ENCODE measurements at places on chromosomes 13 and 19.
A peak's percentile ranks its signal among the peaks of the same experiment; 100 is the strongest.

- DNase-seq = no peak
Observed at GRCh38 chr13:76754414-76754813, 131.8 kb downstream of the KCTD12 start.

GRCh38 chr19:5436106-5436947 lies 18.9 kb upstream of the ZNRF4 start:
- no peak for DNase-seq

GRCh38 chr19:33177417-33177979 lies 16.6 kb upstream of the LRP3 start:
- DNase-seq = peak; percentile 85

DNA sequence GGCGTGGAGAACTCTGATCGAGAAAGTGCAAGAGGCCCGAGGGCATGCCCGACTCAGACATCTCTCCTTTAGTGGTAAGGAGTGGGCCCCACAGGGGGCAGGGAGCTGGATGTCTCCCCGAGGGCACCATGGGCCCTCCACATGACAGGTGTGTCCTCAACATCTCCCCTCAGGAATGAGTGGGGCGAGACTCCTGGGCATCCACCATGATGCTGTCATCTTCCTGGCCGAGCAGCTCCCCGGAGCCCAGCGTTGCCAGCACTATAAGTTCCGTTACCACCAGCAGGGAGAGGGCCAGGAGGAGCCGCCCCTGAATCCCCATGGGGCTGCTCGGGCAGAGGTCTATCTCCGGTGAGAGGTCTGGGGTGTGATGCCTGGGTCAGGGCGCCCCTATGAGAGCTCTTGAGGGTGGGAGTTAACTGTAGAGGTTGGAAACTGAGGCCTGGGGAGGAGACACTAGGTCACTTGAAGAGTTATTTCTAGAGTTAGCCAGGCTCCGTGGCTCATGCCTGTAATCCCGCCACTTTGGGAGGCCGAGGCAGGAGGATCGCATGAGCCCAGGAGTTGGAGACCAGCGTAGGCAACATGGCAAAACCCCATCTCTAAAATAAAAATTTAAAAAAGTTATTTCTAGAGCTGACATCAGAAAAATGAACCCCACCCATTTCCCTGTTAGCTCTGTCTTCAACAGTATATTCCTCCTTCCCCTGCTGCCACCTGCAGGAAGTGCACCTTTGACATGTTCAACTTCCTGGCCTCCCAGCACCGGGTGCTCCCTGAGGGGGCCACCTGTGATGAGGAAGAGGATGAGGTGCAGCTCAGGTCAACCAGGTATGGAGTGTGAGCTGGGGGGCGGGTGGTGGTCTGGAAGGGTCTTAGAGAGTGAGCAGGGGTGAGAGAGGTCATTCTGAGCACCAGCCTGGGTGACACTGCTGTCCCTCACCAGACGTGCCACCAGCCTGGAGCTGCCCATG lies 5.1 kb downstream of the IGFLR1 start:
- no peak for DNase-seq

GRCh38 chr13:51914137-51914493 lies 52.3 kb downstream of the CCDC70 start:
- no peak for DNase-seq

DNA sequence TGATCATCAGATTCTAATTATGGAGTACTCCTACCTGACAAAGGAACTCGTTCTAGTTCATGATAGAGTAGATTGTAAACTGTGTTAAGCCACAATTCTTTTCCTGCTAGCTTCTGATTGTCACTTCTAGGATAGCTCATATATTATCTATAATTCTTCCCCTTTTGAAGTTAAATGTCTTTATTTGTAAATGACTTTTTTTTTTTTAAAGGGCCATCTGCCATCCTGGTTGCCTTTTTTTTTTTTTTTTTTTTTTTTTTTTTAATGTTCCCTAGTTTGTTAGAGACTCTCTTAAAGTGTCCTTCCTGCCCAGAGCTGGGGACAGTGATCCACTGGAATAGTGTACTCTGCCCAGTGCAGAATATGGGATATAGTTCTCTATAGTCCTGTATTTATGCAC lies 4.3 kb downstream of the CHAMP1 start:
- no peak for DNase-seq

- no peak for DNase-seq
Observed at GRCh38 chr13:80340651-80341100, 250 bp downstream of the SPRY2 start.

DNA sequence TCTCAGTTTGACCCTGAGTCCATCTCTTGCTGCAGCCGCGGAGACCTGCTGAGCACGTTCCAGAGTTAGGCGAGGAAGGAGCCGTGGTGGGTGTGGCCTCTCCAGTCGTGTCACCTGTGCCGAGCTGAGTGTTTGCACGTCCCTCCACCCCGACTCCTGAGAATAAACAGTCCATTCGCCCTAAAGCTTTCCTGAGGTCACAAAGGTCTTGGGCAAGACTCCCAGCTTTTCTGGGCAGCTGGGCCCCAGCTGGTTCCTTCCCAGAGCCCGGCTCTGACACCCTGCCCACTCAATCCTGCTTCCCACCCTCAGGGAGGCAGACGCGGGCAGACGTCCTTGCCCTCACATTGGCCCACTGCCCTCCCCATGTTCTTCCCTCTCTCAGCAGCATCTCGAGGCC lies 142.2 kb downstream of the KCTD15 start:
- no peak for DNase-seq

DNA sequence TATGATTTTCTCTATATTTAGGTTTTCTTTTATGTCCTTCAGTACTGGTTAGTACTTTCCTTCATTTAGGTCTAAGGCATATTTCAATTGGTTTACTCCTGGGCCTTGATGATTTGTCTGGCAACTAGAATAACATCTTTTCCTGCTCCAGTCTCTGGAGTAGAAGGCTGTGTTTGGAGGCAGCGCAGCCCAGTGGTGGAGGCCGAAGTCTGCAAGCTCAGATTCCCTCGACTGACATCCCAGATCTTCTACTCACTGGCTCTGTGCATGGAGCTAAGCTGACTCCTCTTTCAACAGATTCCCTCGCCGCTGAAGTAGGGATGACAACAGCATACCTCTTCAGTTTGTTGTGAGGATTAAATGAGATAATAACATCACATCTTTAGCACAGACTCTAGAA lies 141.0 kb downstream of the RAP2A start:
- DNase-seq = no peak

DNA sequence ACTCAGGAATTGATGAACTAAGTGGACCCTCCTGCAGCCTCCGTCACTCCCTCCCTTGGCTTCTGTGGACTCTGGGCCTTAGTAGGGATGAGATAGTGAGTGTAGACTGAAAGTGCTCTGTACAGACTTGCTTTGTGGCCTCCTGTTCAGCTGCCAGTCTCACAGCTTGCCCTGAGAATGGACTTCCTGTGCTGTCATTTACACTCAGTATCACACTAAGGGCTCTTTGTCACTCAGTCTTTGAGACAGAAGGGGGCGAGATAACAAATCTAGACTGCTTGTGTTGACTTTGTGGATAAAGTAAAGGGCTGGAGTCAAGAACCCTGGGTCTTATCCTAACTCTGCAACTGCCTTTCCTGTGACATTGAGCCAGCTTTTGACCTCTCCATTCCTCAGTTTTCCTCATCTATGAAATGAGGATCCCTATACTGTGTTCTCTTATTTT lies 21.0 kb upstream of the SPRY2 start:
- DNase-seq = no peak

DNA sequence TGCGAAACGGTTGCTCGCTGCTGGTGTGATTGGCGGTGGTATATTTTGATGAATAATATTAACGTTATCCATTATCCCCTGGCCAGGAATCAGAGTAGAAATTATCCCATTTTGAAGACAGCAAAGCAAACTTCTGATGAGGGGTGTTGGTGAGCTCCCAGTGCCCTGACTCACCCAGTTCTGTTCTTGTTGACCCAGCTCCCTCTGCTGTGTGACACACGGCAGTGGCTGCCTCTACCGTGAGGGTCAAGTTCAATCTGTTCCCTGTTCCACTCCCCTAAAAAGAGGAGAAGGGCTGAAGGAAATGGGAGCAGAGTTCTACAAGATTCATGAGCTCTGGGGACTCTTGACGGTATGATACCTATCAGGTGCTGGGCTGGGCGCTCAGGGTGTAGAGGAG lies 2.0 kb downstream of the CAMSAP3 start:
- DNase-seq = no peak

- no peak for DNase-seq
Observed at GRCh38 chr13:66563076-66563475, 667.1 kb downstream of the PCDH9 start.

DNA sequence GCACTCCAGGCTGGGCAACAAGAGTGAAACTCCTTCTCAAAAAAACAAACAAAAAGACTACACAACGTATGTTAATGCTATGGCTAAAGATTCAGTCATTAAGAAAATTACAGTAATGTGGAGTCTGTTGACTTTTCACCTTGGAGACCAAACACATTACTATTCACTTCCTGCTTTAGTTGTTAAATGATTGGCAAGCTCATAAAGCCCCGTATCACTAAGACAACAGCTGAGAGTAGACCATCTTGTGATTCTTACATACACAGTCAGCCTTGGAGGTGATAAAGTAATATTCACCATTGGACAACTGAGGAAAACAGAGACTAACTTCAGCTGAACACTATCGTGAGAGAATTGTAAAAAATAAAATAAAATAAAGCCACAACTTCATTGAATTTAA lies 86.5 kb downstream of the KCTD12 start:
- DNase-seq = no peak

- peak; percentile 14 for DNase-seq
Observed at GRCh38 chr19:53823380-53824120, 564 bp downstream of the NLRP12 start.

DNA sequence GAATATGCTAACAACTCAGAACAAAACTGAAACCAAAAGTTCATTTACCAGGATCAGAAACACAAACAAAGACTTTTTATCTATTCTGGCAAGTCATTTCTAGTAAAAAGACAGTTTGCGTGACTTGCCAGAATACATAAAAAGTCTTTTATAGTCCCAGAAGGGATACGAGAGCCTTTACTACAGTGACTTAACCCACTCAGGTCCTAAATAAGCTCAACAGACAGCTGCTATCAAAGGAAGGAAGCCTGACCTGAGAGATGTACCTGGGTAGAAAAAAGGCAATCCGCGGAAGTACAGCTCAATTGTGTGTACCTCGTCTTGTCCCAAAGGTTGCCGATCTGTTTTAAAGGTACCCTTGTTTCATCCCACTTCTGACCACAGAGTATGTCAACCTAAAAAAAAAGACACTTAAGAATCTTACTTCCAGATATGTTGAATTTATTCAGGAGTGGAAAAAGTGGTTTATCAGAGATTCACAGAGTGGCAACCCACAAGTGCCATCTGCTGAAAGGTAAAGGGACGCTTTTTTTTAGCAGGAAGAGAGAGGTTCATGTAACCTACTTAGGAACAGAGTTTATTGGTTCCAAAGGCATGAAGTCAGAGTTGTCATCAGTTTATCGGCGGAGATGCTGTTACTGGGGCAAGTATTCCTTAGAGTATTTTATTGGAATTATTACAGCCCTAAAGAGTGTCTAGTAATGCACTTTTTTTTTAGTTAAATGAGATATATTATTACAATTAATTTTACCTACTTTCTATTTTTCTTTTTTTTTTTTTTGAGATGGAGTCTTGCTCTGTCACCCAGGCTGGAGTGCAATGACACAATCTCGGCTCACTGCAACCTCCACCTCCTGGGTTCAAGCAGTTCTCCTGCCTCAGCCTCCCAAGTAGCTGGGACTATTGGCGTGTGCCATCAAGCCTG lies 69.7 kb upstream of the C1QTNF9B start:
- no peak for DNase-seq

DNA sequence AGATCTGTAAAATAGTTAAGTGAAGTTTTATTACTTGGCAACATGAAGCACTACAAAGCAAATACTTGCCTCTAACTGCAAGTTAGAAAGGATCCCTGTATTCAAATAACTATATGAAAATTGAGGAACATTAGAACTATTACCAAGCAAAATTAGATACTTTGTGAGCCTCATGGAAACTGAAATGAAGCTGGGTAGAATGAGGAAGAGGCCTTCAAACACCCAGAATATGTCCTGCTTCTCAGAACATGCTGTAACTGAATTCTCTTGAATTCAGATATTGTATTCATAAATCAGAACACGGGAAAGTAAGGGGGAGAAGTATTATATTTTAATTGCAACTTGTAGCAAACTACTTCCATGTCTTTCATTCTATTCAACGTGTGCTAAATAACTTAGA lies 947.9 kb downstream of the PCDH17 start:
- DNase-seq = no peak

- no peak for DNase-seq
Observed at GRCh38 chr19:14809272-14810057, 25.5 kb downstream of the OR7A5 start.

- DNase-seq = no peak
Observed at GRCh38 chr13:50284540-50284939, 269.3 kb downstream of the KCNRG start.

GRCh38 chr19:13621413-13621812 lies 115.1 kb upstream of the CACNA1A start:
- DNase-seq = no peak

DNA sequence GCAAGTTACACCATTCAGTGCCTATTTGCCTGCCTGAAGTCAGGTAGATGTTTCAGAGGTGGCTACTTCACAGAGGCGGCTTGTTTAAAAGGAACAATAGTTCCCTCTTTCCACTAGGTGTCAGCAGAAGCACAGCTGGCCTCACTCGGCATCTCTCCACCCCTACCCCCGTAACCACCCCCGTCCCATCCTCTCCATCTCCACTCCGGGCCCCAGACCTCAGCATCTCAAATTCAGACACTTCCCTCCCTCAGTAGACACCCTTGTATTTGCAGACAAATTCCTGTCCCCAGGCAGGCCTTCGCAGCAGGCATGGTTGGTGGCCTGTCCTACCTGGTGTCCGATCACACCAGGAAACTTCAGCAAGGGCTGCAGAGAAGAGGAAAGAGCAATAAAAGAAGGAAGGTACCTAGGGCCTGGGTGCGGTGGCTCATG lies 9.1 kb upstream of the DPP9 start:
- DNase-seq = peak; percentile 67

DNA sequence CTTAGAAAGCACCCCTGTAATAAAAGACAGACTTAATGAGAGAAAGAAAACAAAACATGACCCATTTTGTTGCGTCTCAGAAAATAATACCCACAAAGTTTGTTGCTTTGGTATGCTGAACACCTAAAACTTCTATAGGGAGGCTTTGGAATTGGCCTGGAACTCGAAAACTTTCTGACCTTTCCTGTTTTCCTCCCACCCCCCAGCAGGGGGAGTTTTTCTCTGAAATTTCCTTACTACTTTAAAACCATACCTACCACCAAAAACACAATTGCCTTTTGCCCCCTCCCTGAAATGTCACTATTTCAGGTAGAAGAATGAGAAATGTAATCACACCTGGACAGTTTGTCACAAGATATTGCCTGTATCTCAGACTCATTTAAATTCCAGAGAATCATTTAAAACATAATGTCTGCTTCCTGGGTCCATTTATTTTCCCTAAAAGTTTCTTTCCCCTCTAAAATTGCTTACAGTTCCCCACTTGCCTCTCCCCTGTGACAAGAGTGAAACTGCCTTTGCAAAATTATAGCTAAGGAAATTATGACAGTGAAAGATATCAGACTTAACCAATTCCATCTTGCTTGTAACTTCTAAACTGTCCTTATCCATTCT lies 2700.2 kb downstream of the PCDH9 start:
- DNase-seq = no peak

Data from CD4-positive, alpha-beta T cell treated with Interferon gamma for 1 hour (primary cell).